ENCODE measurements at places on chromosomes 5 and 9.

DNA sequence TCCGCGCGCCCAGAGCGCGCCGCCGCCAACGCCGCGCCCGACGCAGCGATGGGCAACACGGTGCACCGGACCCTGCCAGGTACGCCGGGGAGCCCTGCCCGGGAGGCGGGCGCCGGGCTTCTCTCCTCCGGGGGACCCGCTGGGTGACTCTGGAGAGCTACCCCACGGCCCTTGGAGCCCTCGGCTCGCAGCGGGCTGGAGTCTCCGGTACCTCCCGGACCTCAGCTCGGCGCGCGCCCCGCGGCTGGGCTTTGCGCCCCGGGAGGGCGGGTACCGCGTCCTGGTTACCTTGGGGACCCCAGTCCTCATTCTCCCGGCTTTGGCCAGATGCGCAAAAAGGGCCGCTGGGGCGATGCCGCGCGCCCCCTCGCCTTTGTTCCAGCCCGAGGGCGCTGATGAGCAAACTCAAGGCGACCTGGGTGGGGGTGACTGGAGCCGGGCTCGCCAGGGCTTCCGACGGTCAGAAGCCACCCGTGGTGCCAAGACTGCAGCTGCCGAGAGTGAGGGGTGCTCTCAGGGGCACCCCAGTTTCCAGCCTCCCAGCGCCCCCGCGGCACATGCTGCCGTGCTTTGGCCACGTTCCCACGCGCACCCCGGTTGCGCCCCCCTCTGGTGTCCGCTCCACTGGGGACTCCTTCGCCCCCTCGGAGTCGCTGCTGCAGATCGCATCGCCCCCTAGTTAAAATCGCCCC lies 442 bp downstream of the NEURL1B start:
- no peak for DNase-seq

DNA sequence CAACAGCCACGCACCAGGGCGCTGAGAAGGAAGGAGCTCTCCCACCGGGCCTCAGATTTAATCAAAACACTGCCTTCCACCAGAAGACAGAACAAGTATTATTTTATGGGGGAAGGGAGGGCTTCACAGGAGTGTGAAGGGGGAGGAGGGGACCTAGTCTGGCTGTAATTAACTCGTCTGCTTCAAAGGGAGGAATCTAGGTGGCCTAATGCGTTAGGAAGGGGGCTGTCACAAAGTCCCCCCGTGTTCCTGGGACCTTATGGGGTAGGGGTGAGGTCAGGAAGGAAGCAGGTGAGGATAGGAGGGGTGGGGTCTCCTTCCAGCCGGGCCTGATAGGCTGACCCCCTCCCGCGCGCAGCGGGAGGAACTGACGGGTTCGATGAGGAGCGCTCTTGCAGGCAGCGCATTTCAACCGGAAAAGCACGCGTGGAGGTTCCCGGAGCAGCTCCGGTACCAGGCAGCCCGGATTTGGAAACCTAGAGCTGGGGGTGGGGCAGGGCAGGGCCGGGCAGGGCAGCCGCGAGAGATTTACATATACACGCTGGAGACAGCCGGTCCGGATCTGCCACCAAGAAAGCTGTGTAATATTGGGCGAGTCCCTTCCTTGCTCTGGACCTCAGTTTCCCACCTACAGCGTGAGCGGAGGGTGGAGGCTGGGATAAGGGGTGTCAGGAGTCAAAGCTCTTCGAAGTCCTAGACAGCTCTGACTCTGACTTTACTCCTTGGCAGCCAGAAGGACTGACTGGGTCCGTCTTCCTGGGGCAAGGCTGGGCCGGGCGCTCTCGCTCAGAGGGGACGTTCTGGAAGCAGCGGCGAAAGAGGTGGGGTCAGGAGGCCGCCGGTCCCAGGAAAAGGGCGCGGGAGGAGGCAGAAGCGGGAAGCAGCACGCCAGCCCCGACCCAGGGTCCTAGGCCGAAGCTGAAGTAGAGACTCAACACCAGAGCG lies 1.8 kb downstream of the SHB start:
- DNase-seq = no peak

GRCh38 chr9:34572628-34573027 lies 16.9 kb downstream of the CNTFR start:
- DNase-seq = no peak

GRCh38 chr5:143215690-143216089 lies 187.8 kb downstream of the NR3C1 start:
- no peak for DNase-seq

- DNase-seq = no peak
These were observed 249.6 kb downstream of the DENND1A start for GRCh38 chr9:123680352-123680751.

- DNase-seq = no peak
These were observed 327.0 kb upstream of the KLF4 start for GRCh38 chr9:107816561-107817021.

DNA sequence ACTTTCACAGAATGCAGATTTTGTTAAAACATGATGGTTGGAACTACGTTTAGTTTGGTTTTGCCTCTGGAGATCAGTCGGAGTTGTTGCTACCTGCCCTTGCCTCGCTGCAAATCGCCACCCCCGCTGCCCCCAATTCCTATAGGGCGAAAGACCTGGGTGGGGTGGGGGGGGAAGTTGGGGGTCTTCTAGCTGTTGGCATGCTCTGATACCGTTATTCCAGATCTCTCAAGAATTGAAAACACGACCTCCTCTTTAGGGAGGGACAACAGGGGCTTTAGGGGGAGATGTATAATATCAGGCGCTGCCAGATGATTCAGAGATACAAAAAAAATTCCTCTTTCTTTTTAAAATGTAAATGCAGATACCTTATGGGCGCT lies 36.4 kb upstream of the NFIB start:
- DNase-seq = no peak

GRCh38 chr5:159804121-159804520 lies 112.2 kb upstream of the ADRA1B start:
- no peak for DNase-seq

GRCh38 chr9:28821240-28821639 lies 1248.0 kb upstream of the C9orf72 start:
- DNase-seq = no peak

DNA sequence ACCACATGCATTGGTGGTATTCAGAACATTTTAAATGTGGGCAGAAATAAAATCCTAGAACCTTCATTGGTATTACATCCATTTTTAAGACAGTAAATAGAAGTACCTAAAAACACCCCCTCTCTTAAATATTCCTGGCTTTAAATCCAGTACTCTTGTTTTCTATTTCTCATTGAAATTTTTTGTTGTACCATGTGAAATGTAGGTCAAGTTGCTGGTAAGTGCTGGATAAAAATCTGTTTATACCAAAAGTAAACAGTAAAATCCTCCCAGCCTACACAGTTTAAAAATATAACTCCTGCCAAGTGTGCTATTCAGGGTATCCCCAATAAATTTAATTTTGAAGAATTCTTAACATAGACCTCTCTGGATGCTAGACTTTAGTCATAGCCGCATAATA lies 75.0 kb upstream of the FST start:
- no peak for DNase-seq

DNA sequence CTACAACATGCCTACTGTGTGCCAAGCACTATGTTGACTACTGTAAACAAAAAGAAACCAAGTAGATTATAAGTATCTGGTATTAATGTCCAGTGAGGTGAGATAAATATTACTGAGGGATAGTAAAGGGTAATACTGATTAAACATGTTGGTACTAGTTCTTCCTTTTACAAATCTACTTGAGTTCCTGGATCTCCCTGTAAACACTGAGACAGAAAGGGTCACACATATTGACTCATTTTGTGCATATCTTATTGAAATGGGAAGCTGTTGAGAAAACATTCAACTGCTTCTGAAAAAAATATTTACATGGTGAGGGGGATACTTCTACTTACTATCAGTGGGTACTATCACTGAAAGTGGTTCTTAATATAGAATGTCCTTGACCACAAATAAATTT lies 24.3 kb downstream of the EFNA5 start:
- DNase-seq = no peak

DNA sequence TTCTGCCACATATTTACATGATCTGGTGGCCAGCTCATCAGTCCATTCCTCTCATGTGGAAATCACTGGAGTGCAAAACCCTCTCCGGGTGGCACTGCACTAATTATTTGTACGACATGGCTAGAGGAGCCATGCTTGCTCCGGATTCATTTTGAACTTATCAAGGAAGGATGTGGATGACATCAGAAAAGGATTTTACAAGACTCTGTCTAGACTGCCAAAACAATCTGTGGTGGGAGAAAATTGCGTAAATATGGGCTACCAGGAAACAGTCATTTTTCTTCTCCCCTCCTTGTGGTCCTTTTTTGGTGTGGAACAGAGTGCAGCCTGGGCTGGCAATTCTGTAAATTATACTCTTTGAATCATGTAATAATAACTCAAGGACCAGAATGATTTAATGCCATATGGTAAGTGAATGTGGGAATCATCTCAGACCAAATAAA lies 123.4 kb upstream of the IFNE start:
- no peak for DNase-seq

GRCh38 chr5:61182449-61182848 lies 20.2 kb upstream of the SMIM15 start:
- DNase-seq = no peak

GRCh38 chr9:126919193-126919592 lies 4.6 kb downstream of the RALGPS1 start:
- DNase-seq = no peak

GRCh38 chr5:180950291-180950949 lies 38.2 kb upstream of the BTNL3 start:
- no peak for DNase-seq

GRCh38 chr5:11851416-11851815 lies 52.8 kb downstream of the CTNND2 start:
- no peak for DNase-seq

DNA sequence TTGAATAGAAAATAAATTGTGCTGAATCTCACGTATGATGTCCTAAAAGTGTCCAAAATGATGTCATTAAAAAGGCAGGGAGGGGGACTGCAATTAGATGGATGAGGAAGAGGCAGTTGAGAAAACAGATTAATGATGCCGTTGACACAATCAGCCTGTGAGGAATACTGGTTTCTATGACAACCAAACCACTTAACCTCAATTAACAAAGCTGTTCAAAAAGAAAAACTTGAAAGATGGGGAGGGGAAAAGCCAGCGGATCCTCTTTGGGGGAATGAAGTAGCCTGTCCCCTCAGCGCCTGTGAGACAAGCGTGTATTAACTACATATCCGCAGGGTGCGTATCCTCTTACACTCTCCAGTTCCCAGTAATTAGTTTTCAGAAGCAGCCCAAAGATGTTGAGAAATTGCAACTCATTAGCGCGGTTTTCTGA lies 160.7 kb downstream of the TTC39B start:
- DNase-seq = no peak

DNA sequence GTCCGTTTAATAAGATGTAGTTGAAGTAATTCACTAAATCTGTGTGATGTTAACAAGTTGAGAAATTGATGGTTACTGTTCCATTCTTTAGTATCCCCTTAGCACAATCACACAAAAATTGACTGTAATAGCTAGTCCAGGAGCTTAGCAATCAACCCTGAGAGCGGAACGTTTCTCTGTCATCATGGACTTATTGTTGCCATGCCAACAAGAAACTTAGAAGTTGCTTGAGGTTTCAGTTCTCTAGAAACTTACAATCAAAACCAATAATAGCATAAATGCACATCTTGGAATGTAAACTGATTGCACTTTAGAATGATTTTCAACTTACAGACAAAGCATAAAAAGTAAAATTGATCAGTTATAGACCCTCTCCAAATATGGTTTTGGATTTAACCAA lies 125.4 kb upstream of the ANKH start:
- DNase-seq = no peak

GRCh38 chr5:109911731-109912130 lies 222.0 kb downstream of the MAN2A1 start:
- peak; percentile 57 for DNase-seq

GRCh38 chr5:15446552-15446951 lies 53.4 kb upstream of the FBXL7 start:
- peak; percentile 32 for DNase-seq

DNA sequence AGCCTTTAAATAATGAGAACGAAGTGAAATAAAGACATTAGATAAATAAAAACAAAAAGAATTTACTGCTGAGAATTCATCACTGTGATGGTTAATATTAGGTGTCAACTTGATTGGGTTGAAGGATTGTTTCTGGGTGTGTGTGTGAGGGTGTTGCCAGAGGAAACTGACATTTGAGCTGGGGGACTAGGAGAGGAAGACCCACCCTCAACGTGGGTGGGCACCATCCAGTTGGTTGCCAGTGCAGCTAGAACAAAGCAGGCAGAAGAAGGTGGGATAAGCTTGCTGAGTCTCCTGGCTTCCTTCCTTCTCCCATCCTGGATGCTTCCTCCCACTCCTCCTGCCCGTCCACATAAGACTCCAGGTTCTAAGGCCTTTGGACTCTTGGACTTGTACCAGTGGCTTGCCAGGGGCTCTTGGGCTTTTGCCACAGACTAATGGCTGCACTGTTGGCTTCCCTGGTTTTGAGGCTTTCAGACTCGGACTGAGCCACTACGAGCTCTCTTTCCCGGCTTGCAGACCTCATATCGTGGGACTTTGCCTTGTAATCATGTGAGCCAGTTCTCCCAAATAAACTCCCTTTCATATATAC lies 43.7 kb upstream of the ABL1 start:
- no peak for DNase-seq

GRCh38 chr9:14052359-14052758 lies 261.6 kb downstream of the NFIB start:
- no peak for DNase-seq

- DNase-seq = no peak
These were observed 39.4 kb downstream of the LYRM7 start for GRCh38 chr5:131210151-131210510.

- no peak for DNase-seq
These were observed 33.7 kb downstream of the GLDC start for GRCh38 chr9:6611865-6612264.

DNA sequence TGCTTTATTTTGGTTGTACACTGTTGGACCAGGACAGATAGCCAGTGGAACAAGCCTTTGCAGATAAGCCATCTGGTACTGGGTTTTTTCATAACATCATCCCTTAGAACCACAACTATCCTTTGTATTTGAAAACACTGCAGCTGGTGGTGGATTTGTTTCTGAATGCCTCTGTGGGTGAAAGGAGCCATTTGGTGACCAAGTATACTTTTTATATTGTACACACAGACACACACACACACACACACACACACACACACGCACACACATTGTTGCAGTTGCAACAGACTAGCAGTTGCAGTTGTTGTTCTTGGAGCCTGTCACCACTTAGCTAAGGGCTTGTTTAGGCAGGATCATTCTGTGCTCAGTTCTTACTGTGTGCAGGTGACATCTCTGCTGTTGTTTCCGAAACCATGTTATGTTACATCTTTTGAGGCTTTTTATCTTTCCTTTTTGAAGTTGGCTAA lies 22.9 kb upstream of the CAVIN4 start:
- peak; percentile 31 for DNase-seq

GRCh38 chr9:15837079-15837679 lies 284.3 kb downstream of the CCDC171 start:
- peak; percentile 42 for DNase-seq

- DNase-seq = no peak
These were observed 174.4 kb downstream of the MARCHF11 start for GRCh38 chr5:16005225-16005624.

Data from brain microvascular endothelial cell (primary cell).